GM12878 (cell line): ENCODE measurements at places on chromosomes 1 and 21. TPM values are rescaled to one million over a fixed set of nuclear protein-coding genes. Genes with fewer than 3 reads are reported as not detected.

- DNase-seq: no peak
Measured at GRCh38 chr21:45768740-45769048, 125.2 kb downstream of the PCBP3 start.

- DNase-seq: no peak
Measured at GRCh38 chr1:114782476-114782875, 2.0 kb upstream of the SIKE1 start.

DNA sequence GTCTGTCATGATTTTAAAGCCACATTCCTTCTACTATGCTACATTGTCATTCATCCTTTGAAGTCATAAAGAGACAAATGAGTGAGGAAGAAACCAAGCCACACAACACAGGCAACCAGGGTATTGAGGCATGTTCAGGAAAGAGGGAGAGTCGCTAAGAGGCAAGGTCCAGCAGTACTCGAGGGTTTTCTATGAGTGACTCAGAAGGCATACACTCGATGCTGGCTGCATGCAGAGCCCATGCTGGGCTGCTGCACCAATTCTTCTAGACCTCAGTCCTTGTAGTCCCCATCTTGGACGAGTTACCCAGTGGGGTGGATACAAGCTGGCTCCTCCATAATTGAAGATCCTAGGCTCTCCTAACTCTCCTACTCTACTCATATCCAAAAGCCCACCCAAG is 57.6 kb downstream of the OLFML2B start:
- no peak for DNase-seq

DNA sequence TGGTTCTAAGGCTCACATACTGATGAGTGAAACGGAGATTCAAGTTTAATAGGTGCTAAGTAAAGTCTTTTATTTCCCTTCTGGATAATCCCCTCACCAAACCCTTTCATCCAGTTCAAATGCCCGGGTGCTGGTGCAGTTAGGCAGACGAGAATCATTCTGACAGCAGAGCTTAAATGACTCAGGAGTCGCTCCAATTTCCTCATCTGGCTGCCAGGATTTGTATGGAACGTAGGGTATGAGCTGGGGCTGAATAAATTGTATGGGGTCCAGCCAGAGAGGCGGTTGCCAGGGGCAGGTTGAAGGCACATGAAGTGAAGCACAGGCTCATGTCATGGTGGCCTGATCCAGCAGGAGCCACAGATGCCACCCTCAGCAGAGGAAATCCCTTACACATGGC is 76.0 kb downstream of the PAPPA2 start:
- DNase-seq: no peak

GRCh38 chr1:26951821-26952497 is 8.3 kb downstream of the KDF1 start:
- no peak for DNase-seq

- no peak for DNase-seq
Measured at GRCh38 chr1:193131266-193131860, 9.5 kb downstream of the CDC73 start.

DNA sequence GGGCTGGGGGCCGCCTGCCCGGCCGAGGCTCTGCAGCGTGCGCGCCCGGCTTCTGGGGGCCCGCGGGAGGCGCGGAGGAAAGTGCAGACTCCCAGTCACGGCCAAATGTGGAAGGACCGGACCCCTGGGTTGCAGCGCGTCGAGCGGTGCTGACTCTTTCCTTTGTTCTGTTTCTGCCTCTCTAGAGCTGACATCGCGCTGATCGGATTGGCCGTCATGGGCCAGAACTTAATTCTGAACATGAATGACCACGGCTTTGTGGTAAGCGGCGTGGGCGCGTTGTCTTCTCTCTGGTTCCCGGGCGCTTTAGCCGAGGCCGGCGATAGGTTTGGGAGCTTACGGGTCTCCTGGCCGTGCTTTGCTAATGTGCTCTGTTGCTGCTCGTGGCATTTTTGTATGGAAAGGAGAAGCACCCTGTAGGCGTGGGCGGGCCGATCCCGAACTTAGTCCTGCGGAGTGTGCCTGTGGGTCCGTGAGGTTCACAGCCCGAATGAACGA is 629 bp downstream of the PGD start:
- DNase-seq: no peak

GRCh38 chr1:167033646-167034045 is 44.6 kb downstream of the MAEL start:
- DNase-seq: no peak

DNA sequence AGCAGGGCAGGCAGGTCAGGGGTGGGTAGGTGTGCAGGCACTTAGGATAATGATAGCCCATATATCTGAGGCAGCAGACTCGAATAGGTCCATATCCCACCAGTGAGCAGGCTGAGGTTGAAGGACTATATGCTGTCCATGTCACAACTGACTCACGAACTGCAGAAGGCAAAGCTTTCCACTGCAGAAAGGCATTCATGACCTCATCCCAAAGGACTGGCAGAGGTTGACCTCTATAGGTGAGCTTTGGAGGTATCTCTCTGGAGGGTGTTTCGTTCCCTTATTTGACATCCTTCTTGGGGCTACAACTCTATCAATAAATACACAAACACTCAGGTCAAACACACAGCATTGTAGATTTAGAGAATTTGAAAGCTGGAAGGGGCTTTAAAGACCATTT is 42.8 kb upstream of the MARK1 start:
- DNase-seq: no peak

- no peak for DNase-seq
Measured at GRCh38 chr21:34722684-34723300, 54.0 kb downstream of the CLIC6 start.

DNA sequence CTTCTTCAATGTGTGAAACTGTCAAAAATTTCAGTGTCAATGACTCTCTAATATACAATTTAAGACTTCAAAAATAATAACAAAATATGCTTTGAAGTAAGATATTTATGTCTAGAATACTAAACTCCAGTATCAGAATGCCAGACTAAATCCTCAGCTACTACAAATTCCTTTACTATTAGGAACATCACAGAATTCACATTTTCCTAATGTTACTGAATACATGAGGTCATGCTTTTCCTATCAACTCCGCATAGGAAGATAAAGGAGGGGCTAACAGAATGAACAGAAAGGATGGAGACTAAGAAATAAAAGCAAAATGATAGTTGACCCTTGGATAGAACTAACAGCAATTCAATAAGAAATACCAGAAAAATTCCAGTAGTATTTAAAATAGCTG is 292.7 kb downstream of the SDCCAG8 start:
- no peak for DNase-seq

- DNase-seq: no peak
Measured at GRCh38 chr1:81702903-81703302, 97.8 kb upstream of the ADGRL2 start.

DNA sequence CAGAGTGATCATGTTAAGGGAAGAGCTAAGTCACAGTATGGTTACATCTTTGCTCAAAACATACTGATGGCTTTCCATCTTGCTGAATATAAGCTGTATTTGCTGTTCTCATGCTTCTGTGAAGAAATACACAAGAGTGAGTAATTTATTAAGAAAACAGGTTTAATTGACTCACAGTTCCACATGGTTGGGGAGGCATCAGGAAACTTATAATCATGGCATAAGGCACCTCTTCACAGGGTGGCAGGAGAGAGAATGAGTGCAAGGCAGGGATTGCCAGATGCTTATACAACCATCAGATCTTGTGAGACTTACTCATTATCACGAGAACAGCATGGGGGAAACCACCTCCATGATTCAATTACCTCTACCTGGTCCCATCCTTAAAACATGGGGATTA is 24.4 kb upstream of the RGS5 start:
- no peak for DNase-seq

GRCh38 chr1:203410182-203410900 is 59.4 kb upstream of the FMOD start:
- DNase-seq: no peak

GRCh38 chr21:42679319-42680057 is 26.1 kb downstream of the PDE9A start:
- DNase-seq: no peak

GRCh38 chr1:205667909-205668643 is 12.2 kb downstream of the SLC45A3 start:
- DNase-seq: no peak

DNA sequence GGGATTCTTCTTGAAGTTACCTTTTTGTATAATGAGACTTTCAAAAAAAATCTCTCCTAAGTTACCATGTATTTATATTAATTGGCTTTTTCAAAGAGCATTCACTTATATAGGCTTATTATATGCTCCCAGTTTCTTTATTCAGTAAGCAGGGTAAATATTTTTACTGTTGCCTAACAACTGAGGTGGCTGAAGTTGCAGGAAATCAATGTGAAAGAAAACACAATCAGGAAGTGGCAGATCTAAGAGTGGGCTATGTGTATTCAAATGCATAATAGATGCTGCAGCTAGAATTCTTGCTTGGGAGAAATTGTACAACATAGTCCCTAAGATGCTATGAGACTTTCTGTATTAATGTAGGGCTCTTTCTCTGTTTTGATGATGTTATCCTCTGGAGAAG is 606.9 kb downstream of the NUF2 start:
- DNase-seq: no peak

DNA sequence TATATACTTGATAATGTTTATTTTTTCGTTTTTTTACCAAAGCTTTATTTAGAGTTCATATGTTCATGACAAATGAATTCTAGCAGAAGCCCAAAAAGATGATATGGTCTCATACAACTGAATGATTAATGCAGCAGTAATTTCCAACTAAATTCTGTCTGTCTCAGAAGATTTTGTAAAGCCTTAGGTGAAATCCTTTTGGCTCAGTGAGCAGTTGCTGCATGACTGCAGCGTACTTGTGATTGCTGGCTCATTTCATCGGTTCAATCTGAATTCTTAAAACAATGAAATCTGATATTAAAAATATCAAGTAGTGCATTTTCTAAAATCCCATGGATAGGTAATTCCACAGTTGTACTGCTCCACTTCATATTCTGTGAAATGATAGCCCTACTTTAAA is 73.2 kb downstream of the AK5 start:
- no peak for DNase-seq

GRCh38 chr1:211652371-211652770 is 23.1 kb downstream of the NEK2 start:
- DNase-seq: no peak

- no peak for DNase-seq
Measured at GRCh38 chr1:203464226-203464625, 11.4 kb upstream of the PRELP start.

DNA sequence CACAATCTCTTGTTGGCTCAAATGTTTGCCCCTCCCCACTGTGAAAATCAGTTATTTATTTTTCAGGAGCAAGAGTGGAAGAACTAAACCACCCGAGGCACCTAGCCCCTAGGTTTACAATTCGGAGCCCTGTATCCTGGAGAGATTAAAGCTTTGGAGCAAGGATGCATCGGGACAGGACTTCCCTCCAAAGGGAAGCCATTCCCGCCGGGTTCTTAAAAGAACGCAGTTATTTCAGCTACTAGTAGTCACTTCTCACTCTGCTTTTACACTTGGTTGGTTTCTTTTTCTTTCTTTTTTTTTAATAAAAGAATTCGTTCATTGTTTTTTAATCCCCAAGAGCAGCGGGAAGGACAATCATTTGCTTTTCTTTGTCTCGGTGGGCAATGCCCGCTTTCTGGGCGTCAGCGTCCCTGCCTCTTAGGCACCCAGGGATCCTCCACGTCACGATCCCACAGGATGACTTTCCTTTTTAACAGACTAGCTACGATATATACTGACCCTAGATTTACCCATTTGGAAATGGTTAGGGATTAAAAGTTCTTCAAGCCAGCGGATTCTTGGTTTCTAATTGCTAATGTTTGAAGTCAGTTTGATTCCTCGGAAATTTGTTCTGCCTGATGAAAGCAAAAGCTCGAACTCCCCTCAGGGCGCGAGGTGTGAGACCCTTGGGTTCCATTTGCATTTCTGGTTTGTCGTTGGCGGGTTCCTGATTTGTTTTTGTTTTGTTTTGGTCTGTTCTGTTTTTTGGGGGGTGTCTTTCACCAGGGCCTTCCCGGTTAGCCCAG is 9.0 kb downstream of the TBX15 start:
- no peak for DNase-seq

GRCh38 chr1:228140724-228141225 is 696 bp downstream of the GUK1 start:
- no peak for DNase-seq

DNA sequence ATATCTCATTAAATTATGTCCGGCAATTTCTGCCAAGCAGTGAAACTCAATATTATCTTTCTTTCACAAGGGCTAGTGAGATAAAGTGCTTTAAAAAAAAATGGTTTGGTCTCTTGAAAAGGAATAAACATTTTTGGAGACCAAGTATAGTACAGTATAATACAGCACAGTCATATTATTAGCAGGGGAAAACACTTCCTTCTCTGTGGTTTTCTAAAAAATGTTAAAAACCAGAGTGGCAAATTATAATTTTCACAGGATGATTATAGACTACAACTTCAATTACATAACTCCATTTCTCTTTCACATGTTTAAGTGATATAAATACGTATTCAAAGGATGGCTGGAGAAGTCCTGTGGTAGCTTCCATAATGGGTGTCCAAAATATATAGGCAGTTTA is 170.3 kb upstream of the DMRTA2 start:
- no peak for DNase-seq

AGMAT gene
- total RNA-seq: 6.9 and 7.4 TPM in 2 replicates

LCE2C gene
- total RNA-seq: not detected in 2 replicates

C1QA gene
- total RNA-seq: 0.24 and 0.59 TPM in 2 replicates

HPDL gene
- 54.6 and 60.2 TPM in 2 replicates for total RNA-seq

CAPN9 gene
- not detected in 2 replicates for total RNA-seq

RGSL1 gene
- not detected in 2 replicates for total RNA-seq

FGGY gene
- 7.3 and 11.9 TPM in 2 replicates for total RNA-seq
